Frontal cortex (tissue), 4 donors: ENCODE measurements at places on chromosomes 3 and 15. TPM values are rescaled to one million over a fixed set of nuclear protein-coding genes. Genes with fewer than 3 reads are reported as not detected.

C2CD4A gene
- total RNA-seq = under 0.01 TPM

CMTM8 gene
- total RNA-seq = 0.41 TPM

OCA2 gene
- 4.5 TPM for total RNA-seq

WDR5B gene
- 9.4 TPM for total RNA-seq

TMEM212 gene
- not detected for total RNA-seq
